ENCODE measurements at places on chromosomes 1 and 21. TPM values are rescaled to one million over a fixed set of nuclear protein-coding genes. Genes with fewer than 3 reads are reported as not detected.

NEGR1 gene
- 15.7 TPM for total RNA-seq

PCP4 gene
- total RNA-seq, result not detected

TP53BP2 gene
- 40.6 TPM for total RNA-seq

ITLN1 gene
- total RNA-seq, result not detected

LCE2C gene
- not detected for total RNA-seq

PTCH2 gene
- 0.33 TPM for total RNA-seq

OR6K3 gene
- total RNA-seq, result not detected

GLIS1 gene
- total RNA-seq, result 1.4 TPM

PRAMEF18 gene
- not detected for total RNA-seq

COL8A2 gene
- total RNA-seq, result 13.8 TPM

NEK2 gene
- 2.5 TPM for total RNA-seq

OR2T4 gene
- not detected for total RNA-seq

Measured in smooth muscle cell of the pulmonary artery (primary cell).